ENCODE measurements at places on chromosomes 4 and X. TPM values are rescaled to one million over a fixed set of nuclear protein-coding genes. Genes with fewer than 3 reads are reported as not detected.

MAPK10 gene
- total RNA-seq = 24.6 TPM

DNA sequence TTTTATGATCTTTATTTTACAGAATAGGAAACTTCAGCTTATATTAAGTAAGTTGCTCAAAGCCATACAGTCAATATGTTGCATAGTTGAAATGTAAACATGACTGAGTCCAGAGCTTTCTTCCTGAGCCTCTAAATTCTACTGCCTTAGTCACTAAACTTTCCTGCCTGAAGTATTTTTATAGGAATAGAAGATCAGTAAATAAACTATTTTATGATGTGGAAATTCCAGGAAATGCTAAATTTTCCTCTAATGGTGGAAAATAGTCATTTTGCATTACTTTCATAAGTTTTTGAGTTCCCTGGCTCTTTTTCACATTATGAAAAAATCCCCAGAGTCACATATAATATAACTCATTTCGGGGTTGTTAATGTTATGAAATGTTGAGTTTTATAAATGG, 182.8 kb downstream of the BANK1 start:
- H3K4me3 ChIP-seq = no peak overlapping the region
- DNase-seq = no peak
- H3K4me1 ChIP-seq = no peaks in the 10 kb centered on the region

GRCh38 chr4:156194896-156195295, 241.2 kb upstream of the CTSO start:
- no peaks in the 10 kb centered on the region for H3K27me3 ChIP-seq
- no peaks in the 10 kb centered on the region for H3K4me1 ChIP-seq
- no peak overlapping the region for H3K27ac ChIP-seq
- no peak for DNase-seq
- no peaks in the 10 kb centered on the region for H3K36me3 ChIP-seq

- H3K36me3 ChIP-seq = no peaks in the 10 kb centered on the region
- DNase-seq = no peak
Observed at GRCh38 chrX:119709630-119710029, 16.7 kb upstream of the SEPTIN6 start.

- H3K27me3 ChIP-seq = no peaks in the 10 kb centered on the region
- no peak for DNase-seq
- H3K4me1 ChIP-seq = peaks cover 22% of the 10 kb centered on the region
- no peak overlapping the region for H3K4me3 ChIP-seq
Observed at GRCh38 chr4:184437565-184438265, 36.6 kb downstream of the IRF2 start.

DNA sequence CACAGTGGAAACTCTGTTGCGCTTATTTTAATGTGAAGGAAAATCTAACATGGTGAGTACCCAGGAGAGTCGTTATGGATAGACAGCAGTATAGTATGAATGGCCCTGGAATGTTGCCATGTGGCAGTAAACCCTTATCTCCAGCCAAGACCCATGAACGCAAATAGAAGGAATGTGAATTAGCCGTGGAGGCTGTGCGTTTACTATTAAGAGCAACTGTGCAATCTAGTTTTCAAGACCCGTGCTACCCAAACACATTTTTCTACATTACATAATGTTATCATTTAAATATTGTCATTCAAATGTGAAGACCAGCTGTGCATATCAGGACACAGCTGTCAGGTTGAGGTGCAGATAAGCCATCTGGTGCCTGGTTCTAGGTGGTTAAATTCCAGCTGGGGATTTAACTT, 13.3 kb upstream of the AGA start:
- H3K27me3 ChIP-seq = no peaks in the 10 kb centered on the region
- no peak for DNase-seq
- H3K36me3 ChIP-seq = no peaks in the 10 kb centered on the region
- H3K27ac ChIP-seq = no peak overlapping the region
- H3K4me3 ChIP-seq = no peak overlapping the region

DNA sequence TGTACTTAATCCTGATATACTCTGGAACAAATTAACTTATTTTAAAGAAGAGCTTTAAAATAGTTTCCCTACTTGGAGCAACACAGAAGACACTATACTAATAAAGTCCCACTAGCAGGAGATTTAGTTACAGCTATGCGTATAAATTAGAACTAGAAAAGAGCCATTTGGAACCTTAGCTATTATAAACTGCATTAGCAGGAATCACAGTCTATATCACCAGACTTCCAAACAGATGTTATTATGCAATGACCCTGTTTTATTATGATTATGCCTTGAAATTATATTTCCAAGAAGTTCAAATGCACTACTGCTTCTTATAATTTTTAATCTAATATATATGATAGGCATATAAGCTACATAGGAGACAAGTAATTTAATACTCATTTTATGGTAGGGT, 95.5 kb upstream of the WDR44 start:
- H3K4me1 ChIP-seq = no peaks in the 10 kb centered on the region
- H3K27ac ChIP-seq = no peak overlapping the region
- no peaks in the 10 kb centered on the region for H3K36me3 ChIP-seq
- no peak overlapping the region for H3K4me3 ChIP-seq

DNA sequence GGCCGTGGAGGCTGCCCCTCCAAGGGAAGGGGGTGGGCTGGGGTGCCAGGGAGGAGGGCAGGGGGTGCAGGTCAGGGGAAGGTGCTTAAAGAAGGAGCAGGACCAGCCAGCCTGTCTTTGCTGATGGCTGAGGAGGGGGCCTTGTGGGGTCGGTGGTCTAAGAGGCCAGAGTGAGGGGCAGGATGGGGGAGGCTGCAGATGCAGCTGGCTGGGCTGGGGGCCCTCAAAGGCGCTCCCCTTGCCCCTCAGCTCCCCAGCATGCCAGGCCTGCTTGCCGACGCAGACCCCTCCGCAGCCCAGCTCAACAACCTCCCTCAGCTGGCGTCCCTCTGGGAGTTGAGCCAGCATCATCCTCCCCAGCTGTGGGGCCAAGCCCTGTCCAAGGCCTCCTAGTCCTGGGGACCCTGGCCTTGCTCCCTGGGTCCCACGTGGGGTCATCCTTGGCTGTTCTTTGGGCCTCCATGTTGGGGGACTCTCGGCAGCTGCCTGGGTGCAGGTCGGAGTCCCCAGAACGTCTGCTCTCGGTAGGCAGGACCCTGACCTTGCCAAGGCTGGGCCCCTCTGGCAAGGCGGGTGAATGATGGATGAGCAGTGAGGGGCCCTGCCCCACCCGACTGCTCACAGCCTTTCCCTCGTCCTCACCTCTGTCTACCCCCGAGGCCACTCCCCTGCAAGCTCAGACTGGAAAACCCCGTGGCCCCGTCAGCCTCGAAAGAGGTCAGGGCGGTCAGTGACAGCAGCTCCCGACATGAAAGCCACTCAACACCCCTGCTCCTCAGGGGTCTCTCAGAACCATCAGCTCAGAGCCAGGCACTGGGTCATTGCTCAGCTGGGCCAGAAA, 119.4 kb downstream of the FAM53A start:
- no peaks in the 10 kb centered on the region for H3K4me1 ChIP-seq
- no peak for DNase-seq
- H3K36me3 ChIP-seq = no peaks in the 10 kb centered on the region
- no peak overlapping the region for H3K27ac ChIP-seq

DNA sequence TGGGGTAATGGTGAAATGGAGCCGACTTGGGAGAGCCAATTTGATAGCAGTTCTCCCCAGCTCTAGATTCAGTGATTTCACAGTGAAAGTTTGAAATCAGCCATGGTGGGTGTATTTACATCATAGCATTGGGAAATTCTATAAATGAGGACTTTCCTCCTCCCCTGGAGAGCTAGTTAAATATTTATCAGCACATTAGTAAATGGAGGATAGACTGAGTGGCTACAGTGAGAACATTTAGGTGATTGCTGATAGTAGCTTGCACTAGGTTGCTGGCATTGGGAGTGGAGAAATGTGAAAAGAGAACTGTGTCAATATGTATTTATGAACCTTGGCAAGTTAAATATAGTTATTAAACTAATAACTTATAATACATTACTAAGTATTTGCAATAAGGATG, 347.3 kb downstream of the CCSER1 start:
- DNase-seq = no peak
- no peaks in the 10 kb centered on the region for H3K36me3 ChIP-seq
- H3K27ac ChIP-seq = no peak overlapping the region
- H3K4me1 ChIP-seq = no peaks in the 10 kb centered on the region
- H3K27me3 ChIP-seq = no peaks in the 10 kb centered on the region
- no peak overlapping the region for H3K4me3 ChIP-seq

DNA sequence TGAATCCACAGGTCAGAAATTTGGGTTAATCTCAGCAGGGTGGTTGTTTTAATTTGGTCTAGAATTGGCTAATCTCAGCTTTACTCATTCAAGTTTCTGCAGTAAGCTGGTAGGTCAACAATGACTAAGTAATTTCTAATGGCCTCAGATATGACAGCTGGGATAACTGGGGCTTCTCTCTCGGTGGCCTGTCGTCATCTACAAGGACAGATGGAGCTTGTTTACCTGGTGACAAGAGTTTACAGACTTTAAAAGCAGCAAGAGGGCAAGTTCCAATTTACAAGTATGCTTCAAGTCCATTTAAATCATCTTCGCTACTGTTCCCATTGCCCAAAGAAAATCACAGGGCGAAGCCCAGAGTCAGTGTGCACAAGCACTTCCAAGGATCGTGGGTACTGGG, 453.9 kb downstream of the PDHA2 start:
- H3K27ac ChIP-seq = no peak overlapping the region
- H3K4me1 ChIP-seq = no peaks in the 10 kb centered on the region
- no peak for DNase-seq
- H3K36me3 ChIP-seq = no peaks in the 10 kb centered on the region
- no peak overlapping the region for H3K4me3 ChIP-seq

RASSF6 gene
- 0.97 TPM for total RNA-seq

DNA sequence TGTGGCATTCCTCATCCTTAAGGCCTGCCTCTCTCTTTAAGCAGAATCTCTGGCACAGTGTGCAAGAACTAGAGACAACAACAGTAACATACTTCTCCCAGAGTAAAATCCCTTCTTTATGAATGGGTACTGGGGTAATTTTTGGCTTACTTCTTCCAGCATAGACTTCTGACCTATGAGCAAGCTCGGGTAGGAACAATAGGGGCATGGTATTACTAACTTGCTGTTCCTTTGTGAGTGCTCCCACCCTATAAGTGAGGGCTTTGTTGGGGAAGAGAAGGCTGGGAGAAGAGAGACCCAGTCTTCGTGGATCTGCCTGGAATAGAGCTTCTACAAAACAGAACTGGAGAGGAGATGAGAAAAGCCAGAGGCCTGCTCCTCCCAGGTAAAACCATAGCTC, 30.2 kb downstream of the CLDN2 start:
- H3K4me1 ChIP-seq = no peaks in the 10 kb centered on the region
- DNase-seq = no peak
- no peaks in the 10 kb centered on the region for H3K27me3 ChIP-seq
- no peak overlapping the region for H3K27ac ChIP-seq
- no peak overlapping the region for H3K4me3 ChIP-seq

DNA sequence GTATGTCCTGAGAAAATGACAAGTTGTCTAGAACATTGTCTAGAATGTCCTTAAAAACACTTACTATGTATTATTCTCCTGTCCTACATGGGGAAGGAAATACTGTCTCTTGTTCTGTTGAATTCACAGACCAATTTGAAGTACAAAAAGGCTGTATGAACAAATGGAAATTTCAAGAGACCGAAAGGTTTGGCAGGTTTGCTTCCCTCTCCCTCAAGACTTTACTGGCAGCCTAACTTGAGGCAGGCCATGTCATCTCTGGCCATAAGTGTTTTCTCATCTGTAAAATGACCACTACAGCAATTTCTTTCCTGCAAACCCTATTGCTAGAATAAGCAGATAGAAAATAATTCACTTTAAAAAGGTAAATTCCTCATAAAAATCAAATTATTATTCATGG, 191.2 kb upstream of the BMP3 start:
- no peak overlapping the region for H3K4me3 ChIP-seq
- DNase-seq = no peak

GRCh38 chr4:110108422-110108821, 90.0 kb downstream of the ELOVL6 start:
- H3K36me3 ChIP-seq = no peaks in the 10 kb centered on the region
- no peaks in the 10 kb centered on the region for H3K4me1 ChIP-seq
- no peak overlapping the region for H3K4me3 ChIP-seq
- H3K27ac ChIP-seq = no peak overlapping the region
- H3K27me3 ChIP-seq = no peaks in the 10 kb centered on the region

SMIM10 gene
- 6.3 TPM for total RNA-seq

AMOT gene
- total RNA-seq = 4.4 TPM

HAND2 gene
- 12.9 TPM for total RNA-seq

- no peaks in the 10 kb centered on the region for H3K4me1 ChIP-seq
- H3K27ac ChIP-seq = no peak overlapping the region
- no peak for DNase-seq
- no peaks in the 10 kb centered on the region for H3K36me3 ChIP-seq
Observed at GRCh38 chr4:120773641-120774040, 148.9 kb downstream of the PRDM5 start.

DNA sequence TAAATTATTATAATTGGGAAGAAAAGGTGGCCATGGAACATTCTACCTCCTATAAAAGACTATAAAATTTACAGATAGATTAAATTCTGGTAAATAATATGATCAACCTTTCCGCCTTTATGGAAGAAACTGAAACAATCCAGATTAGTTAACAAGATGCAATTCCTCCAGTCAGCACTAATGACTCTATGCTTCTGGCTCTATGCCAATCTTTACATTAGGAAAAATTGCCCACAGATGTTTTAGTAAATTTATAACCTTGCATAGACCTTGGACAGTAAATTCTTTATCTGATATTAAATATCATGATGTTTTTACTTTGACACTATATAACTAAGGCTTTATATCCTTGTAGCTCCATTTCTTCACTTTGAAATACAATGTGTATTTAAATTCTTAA, 2302.5 kb downstream of the ARAP2 start:
- DNase-seq = no peak
- H3K4me3 ChIP-seq = no peak overlapping the region
- H3K4me1 ChIP-seq = no peaks in the 10 kb centered on the region
- no peak overlapping the region for H3K27ac ChIP-seq
- no peaks in the 10 kb centered on the region for H3K27me3 ChIP-seq
- H3K36me3 ChIP-seq = no peaks in the 10 kb centered on the region

GRCh38 chrX:151806967-151807540, 72.5 kb downstream of the CNGA2 start:
- H3K27me3 ChIP-seq = no peaks in the 10 kb centered on the region
- no peak overlapping the region for H3K27ac ChIP-seq
- no peaks in the 10 kb centered on the region for H3K4me1 ChIP-seq

PNMA3 gene
- total RNA-seq = 0.61 TPM

CYLC1 gene
- not detected for total RNA-seq

DNA sequence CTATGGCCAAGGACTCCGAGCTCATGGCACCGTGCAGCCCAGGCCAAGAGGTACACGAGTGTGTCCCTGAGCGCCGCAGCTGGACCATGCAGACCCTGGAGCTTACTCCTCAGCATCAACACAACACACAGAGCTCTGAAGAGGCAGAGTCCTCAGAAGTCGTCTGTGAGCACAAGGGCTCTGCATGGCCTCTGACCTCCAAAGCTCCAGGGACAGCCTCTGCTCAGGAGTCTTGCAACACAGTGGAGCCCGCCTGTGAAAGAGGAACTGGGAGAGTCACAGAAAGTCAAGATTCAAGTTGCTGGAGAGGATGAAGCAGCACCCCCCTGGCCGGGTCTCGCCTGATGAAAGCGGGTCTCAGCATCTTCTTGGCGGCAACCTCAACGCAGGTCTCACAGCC, 2.9 kb downstream of the LRPAP1 start:
- H3K36me3 ChIP-seq = no peaks in the 10 kb centered on the region
- no peak for DNase-seq
- H3K27me3 ChIP-seq = no peaks in the 10 kb centered on the region
- H3K27ac ChIP-seq = no peak overlapping the region

Data from ovary (tissue), 10 donors.